HS-5 (cell line): ENCODE measurements at places on chromosomes 7 and 10.

- DNase-seq: no peak
Observed at GRCh38 chr7:97873606-97874005, 1.4 kb upstream of the ASNS start.

- no peak for DNase-seq
Observed at GRCh38 chr10:44416936-44417335, 32.0 kb upstream of the CXCL12 start.

DNA sequence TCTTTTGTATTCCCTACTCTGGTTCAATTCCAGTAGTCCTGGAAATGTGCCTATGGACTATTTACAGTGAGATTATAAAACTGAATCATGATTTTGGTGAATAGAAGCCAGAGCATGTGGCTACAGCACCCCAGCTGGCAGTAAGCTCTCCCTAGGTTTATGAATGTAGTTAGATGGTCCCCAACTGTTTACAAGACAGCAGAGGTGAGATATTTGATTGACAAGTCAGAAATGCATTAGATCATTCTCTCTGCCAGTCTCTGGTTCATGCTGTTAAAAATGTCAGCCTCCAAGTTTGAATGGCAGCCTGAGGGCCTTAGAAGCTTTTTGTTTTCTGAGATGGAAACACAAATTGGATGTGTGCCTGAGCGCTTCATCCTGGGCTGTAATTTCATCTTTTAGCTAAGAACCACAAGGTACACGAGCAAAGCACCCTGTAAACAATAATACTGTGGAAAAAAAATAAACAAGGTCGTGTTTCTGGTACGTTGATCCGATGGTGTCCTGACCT, 85.0 kb downstream of the BTRC start:
- DNase-seq: no peak

DNA sequence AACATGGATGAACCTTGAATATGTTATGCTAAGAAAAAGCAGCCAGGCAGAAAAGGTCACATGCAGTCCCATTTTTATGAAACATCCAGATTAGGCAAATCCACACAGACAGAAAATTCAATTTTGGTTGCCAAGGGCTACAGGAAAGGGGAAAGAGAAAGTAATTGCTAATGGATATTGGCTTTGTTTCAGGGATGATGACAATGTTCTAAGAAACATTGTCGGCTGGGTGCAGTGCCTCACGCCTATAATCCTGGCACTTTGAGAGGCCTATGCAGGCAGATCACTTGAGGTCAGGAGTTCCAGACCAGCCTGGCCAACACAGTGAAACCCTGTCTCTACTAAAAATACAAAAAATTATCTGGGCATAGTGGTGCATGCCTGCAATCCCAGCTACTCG, 23.0 kb downstream of the ZNF33B start:
- DNase-seq: no peak

DNA sequence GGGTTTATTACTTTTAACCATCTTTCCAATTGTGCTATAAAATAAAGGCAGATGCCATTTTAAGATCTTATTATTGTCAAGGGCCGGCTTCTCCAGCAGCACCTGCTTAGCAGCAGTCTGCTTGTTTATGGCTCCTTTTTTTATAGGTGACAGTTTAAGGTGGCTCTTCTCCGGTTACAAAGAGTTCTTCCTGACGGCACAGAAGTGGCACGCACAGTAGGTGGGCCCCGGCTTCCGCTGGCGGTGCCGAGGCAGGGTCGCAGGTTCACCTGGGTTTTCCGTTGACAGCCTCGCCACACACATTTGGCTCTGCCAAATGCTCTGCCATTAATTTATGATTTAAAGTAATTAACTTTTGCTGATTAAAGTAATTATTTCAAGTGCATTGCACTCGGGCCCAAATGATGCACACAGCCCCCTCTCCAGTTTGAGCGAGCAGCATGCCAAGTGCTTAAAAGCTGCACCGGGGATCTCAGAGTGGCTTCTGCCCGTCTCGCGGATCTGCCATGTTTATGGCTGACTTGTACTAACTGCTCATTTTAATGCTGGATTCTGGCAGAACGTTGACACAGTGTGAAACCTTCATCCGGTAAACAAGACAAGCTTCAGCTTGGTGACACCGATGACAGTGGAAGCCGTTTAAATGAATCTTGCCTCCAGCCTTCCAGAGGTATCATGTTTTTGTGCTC, 355.1 kb upstream of the MKI67 start:
- no peak for DNase-seq

DNA sequence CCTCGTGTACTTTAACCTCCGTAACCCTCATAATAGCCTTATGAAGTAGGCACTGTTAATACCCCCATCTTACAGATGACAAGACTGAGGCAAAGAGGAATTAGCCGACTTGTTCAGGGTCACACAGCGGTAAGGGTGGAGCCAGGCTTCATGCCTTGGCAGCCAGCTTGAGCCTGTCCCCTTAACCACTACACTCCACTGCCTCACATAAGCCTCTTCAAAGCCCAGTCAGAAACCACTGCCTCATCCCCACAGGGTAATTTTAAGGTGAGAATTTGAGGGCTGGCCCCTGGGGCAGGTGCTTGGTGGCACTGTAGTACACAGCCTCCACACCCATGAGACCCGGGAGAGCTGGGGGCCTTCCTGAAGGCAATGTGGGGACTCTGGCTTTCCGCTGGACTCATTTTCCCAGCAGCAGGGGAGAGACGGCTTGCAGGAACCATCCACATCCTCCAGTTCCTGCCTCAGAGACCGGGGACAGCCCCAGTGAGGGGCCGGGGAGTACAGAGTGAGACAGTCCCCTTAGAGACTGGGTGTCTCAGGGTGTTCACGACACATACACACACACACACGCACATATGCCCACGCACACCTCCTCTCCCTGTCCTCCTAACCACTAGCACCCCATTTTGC, 7.6 kb upstream of the C10orf105 start:
- DNase-seq: no peak
